ENCODE measurements at places on chromosomes 3 and 15.
A peak's percentile ranks its signal among the peaks of the same experiment; 100 is the strongest.

GRCh38 chr3:49428752-49429080, 408 bp downstream of the NICN1 start:
- no peak for DNase-seq

GRCh38 chr3:42042747-42043098, 48.4 kb upstream of the TRAK1 start:
- no peak for DNase-seq

GRCh38 chr3:20225769-20226168, 39.8 kb upstream of the SGO1 start:
- peak; percentile 24 for DNase-seq

DNA sequence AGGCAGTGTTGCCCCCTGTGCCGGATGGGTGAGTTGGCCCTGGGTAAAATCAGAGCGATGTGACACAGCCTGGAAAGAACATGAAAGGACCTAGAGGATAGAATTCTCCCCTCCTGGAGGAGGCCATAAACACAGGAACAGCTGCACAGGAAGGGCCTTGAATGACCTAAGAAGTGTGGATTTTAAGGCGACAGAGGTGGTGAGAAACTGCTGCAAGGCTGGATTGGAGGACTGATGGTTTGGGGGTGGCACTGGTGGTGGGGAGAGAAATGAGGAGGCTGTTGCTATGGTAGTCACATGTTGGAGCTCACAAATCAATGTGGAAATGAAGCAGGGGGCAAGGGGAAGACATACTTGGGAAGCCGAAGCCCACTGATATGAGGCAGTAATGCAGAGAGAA, 13.8 kb downstream of the XIRP1 start:
- no peak for DNase-seq

- no peak for DNase-seq
Observed at GRCh38 chr3:59531994-59532393, 482.2 kb upstream of the CFAP20DC start.

- no peak for DNase-seq
Observed at GRCh38 chr3:183327343-183327742, 74.3 kb downstream of the B3GNT5 start.

- no peak for DNase-seq
Observed at GRCh38 chr3:128395500-128396162, 71.1 kb downstream of the DNAJB8 start.

GRCh38 chr3:23422517-23422851, 219.4 kb downstream of the UBE2E2 start:
- DNase-seq, result no peak

DNA sequence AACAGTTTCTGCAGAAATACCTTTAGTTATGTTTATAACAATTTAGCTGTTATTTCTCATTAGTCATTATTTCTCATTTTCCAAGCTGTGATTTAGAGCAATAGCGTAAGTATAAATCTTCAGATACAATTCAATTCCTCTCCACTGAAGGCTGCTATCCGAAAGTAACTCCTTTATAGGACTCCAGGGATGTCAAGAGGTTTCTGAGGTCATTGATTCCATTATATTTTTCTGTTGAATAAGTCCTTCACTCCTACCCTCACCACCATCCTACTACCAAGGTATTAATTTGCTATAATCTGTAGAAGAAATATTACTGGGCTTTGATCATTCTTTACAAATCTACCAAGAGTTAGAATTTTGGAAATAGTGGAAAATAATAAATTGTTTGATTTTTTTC, 285.7 kb downstream of the CADM2 start:
- DNase-seq, result no peak

DNA sequence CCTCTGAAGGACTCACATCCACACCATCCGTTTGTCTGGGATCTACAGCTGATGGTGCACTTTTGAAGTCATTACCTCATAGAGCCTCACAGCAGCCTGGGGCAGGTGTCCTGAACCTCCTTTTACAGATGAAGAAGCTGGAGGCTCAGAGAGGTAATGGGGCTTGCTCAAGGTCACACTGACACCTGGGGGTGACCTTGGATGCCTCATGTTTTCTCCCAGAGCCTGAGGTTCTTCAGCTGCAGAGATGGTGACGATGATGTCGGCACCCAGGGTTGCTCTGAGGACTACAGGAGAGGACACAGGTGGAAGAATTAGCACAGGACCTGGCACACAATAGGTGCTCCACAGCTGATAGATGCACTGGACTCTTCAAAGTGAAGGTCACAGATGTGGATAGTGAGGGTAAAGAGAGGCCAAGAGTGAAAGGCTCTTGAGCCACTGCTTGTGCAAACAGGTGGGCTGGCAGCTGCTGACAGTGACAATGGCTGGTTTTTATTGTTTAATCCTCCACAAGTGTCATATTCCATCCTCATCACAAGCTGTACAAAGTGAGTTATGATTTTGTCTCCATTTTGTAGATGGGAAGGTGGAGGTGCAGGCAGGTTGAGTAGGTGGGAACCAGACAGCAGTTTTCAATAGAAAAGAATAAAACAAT, 17.4 kb upstream of the ATP2B2 start:
- no peak for DNase-seq

All from NCI-H1092 (cell line).